ENCODE measurements at places on chromosomes 2 and 18. TPM values are rescaled to one million over a fixed set of nuclear protein-coding genes. Genes with fewer than 3 reads are reported as not detected.

Gene POTEI
- total RNA-seq, result not detected

Gene CRYBA2
- total RNA-seq, result not detected

Gene CSRNP3
- 4.8 TPM for total RNA-seq

Gene MDH1B
- total RNA-seq, result 0.14 TPM

Gene CCL20
- 17.5 TPM for total RNA-seq

Gene AKAIN1
- total RNA-seq, result not detected

Gene REG3A
- total RNA-seq, result not detected

Gene CD207
- total RNA-seq, result not detected

Gene GAREM1
- total RNA-seq, result 6.8 TPM

Gene PLCD4
- total RNA-seq, result 2.6 TPM

Gene IL1F10
- not detected for total RNA-seq

Gene MATN3
- 1.2 TPM for total RNA-seq

Gene C2orf15
- 1.6 TPM for total RNA-seq

Gene RNF152
- 11.1 TPM for total RNA-seq

Gene CNTNAP5
- total RNA-seq, result not detected

Gene UGT1A8
- total RNA-seq, result 0.37 TPM

Gene TBR1
- not detected for total RNA-seq

Gene IL18RAP
- not detected for total RNA-seq

Gene TMEM169
- total RNA-seq, result 3.2 TPM

Gene CABYR
- 5.9 TPM for total RNA-seq

Gene ABCB11
- 0.28 TPM for total RNA-seq

Gene GRB14
- total RNA-seq, result 0.98 TPM

Gene DYNAP
- total RNA-seq, result not detected

Gene ZNF396
- 0.19 TPM for total RNA-seq

Gene PDE1A
- total RNA-seq, result under 0.01 TPM

Gene PLGLB1
- not detected for total RNA-seq

Gene RNU2-63P
- total RNA-seq, result not detected

Gene TM4SF20
- total RNA-seq, result not detected

Gene MYO3B
- 3.3 TPM for total RNA-seq

Gene MAB21L4
- total RNA-seq, result 20.7 TPM

Gene SFTPB
- 0.46 TPM for total RNA-seq

Gene TPGS2
- 153 TPM for total RNA-seq

Gene CD8B2
- total RNA-seq, result not detected

Gene VRK2
- 30.1 TPM for total RNA-seq

Gene PLEKHH2
- total RNA-seq, result 2.5 TPM

Gene TACR1
- total RNA-seq, result not detected

Gene FOXI3
- not detected for total RNA-seq

Gene SP100
- total RNA-seq, result 25.7 TPM

Gene GREB1
- total RNA-seq, result not detected

Gene FBXO41
- 4.7 TPM for total RNA-seq

Gene SLC19A3
- 0.23 TPM for total RNA-seq

Gene INHBB
- total RNA-seq, result not detected

Gene PROKR1
- total RNA-seq, result not detected

Gene SAG
- total RNA-seq, result not detected

Gene RAB6C
- total RNA-seq, result not detected

Gene ZNF397
- total RNA-seq, result 7.5 TPM

Data from airway epithelial cell (primary cell).